ENCODE measurements at places on chromosomes 12 and 14.

DNA sequence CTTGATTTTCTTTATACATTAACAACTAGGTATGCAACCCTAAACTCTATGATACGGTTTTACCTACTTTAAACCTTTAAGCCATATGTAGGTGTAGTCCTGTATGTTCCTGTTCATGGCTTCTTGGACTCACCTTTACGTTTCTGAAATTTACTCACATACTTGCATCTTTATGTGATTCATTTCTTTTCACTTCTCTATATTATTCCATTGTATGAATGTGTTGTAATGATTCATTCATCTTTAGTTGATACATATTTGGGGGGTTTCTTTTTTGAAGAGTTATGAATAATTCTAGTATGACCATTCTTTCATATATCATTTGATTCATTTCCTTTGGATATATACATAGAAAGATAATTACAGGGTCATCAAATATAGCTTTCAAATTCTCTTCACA, 2.4 kb upstream of the TAS2R50 start:
- no peak for DNase-seq

GRCh38 chr14:103026988-103027387, 30.4 kb downstream of the CDC42BPB start:
- no peak for DNase-seq

DNA sequence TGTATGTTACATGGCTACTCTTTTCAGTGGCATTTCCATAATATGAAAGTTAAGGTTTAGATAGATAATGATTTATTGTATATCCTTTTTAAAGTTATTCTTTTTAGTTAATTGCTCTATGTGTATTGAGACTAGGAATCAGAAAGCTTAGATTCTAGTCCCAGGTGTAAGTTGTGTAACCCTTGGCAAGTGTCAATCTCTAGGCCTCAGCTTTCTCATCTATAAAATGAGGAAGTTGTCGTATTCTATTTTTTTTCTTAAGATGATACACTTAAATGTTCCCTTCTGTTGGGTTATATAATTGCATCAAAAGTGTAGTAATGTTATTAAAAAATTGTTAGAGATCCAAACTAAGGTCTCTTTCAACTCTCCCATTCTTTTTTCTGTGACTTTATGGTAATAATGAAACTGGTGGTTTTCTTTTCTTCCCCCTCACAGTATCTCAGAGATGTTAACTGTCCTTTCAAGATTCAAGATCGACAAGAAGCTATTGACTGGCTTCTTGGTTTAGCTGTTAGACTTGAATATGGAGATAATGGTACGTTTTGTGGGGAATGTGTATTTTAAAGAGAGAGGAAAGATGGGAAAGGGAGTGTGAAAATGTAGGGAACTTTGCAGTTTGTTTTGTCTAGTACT, 4.1 kb downstream of the RTRAF start:
- no peak for DNase-seq

DNA sequence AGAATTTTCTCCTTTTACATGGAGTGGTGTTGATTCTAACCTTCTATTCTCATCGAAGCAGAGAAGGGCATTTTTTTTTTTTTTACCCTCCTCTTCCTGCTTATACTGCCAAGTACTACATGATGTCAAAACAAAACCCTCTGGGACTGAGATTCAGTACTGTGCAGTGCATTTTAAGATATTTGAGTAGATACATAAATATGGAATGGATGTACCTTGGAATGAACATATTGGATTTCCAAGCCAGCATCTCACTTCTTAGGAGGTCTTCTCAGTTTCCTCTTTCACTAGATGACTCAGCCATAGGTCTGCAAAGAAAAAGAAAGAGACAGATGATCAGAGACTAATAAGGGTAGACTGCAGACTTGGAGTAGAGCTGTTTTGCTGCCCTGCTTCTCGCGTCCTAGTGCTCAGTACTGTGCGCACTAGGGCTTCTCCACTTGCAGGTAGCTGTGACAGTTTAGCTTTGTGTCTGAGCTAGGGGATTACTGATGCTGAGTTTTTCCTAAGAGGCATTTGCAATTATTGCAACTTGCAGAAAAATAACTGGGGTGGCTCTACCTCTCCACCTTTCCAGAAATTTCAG, 20.4 kb downstream of the TPH2 start:
- no peak for DNase-seq

- DNase-seq, result no peak
Measured at GRCh38 chr14:77026166-77026929, 2.2 kb downstream of the IRF2BPL start.

DNA sequence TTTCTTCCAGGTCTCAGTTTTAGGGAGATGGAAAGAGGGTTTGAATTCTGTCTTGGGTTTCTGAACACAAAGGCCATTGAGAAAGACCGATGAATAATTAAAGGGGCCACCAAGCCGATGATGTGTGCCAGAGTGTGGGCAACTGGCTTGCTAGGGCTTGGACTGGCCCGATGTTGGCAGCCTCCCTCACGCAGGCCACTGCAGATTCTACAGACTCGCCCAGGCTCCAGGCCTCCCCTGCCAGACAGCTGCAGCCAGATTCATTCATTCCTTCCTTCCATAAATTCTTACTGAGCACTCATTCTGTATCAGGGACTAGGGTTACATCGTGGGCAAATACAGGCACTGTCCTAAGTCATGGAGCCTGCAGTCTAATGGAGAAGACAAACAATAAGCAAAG, 34.9 kb downstream of the ACTN1 start:
- DNase-seq, result no peak

GRCh38 chr14:53581504-53581903, 375.1 kb downstream of the BMP4 start:
- DNase-seq, result no peak

GRCh38 chr12:18221726-18222125, 39.6 kb upstream of the PIK3C2G start:
- no peak for DNase-seq

DNA sequence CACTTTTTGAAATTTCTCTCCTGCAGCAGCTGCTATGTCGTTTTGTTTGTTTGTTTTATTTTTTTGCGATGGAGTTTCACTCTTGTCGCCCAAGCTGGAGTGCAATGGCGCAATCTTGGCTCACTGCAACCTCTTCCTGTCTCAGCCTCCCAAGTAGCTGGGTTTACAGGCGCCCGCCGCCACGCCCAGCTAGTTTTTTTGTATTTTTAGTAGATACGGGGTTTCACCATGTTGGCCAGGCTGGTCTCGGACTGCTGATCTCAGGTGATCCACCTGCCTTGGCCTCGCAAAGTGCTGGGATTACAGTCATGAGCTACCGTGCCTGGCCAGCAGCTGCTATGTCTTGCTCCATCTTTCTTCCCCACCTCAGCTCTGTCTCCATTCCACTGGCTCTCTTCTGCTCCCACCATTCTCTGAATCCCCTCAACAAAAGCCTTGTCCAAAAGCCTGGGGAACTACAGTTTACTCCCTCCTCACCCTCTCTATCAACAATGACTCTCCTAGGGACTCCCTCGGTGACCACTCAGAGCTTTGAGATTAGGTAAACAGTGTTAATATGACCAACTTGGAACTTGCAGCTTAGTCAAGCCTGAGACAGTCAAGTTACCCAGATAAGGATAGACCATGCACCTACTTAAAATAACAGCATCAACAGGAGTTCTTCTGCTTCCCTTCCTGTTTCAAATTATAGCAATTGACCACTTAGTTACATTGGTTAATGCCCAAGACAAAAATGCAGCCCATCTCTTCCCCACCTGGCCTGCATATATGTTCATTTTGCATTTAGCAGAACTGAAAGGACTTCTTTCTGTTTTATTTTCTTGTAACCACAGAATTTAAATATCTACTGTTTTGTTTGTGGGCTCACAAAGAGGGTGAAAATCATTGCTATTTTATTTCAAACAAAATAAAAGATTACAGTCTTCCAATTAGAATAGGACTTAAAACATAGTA, 189.0 kb upstream of the AMIGO2 start:
- DNase-seq, result no peak

- no peak for DNase-seq
Measured at GRCh38 chr14:59454139-59454538, 11.0 kb downstream of the GPR135 start.

DNA sequence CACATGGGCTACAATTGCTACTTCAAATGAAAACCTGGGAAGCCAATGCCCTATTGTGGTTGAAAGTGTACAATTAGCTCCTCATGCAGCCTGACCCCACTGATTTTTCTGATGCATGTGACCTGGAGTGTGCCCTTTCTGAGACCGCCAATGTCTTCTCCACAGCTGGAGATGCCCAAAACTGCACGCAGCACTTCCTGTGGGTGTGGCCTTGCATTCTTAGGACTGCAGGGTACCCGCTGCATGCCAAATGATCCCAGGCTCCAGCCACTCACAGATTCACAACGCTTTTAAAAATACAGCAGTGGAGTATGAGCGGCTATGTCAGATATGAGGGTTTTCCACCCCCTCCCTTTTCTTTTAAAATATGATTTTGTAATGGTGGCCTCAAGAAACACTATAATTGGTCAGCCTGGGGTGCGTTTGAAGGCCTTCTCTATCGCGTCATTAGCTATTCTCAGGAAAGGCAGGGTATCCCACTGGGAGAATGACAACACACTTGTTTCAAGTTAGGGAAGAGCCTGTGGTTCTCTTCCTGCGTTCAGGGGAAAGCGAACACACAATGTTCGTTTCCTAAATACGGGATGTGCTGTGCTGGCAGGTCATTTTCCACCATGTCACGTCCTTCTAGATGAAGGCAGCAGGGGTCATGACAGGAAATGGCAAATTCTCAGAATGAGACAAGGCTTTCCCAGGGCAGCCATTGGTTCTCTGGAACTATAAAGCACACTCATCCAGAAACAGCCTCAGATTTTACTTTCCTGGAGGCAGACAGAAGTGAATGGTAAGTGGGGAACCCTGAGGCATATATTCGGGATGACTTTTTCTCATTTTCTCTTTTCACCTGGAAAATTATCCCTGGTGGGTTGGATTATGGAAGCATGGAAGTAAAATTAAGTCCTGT, at the start of gene APOLD1:
Gene APOLD1 (plus strand): TSS at position 749 of the 904 bp plus-strand sequence. CDS start 33 bp downstream, at position 782.
- no peak for DNase-seq

DNA sequence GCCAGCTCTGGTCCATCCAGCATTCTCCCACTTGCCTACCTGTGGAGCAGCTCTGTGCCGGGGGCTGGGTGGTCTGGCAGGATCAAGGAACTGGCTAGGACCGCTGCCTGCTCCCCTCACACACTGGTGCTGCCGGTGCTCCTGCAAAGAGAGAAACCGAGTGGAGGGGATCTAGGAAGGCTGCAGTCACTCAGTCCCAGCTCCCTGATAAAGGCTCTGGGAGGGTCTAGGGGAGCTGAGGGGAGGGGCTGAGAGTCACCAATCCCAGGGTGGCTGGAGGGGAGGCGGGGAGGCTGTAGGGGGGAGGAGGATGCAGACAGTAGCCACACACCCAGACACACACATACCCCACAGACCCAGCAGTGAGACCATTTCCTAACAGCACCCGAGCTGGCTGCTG, at the start of gene TAC3:
Gene TAC3 (minus strand): TSS at position 182 of the 400 bp plus-strand sequence. CDS start 732 bp downstream, outside the sequence.
- no peak for DNase-seq

GRCh38 chr12:112172556-112173324, 47.4 kb downstream of the TRAFD1 start:
- DNase-seq, result no peak

GRCh38 chr12:122834104-122834920, 945 bp upstream of the HIP1R start:
- no peak for DNase-seq

DNA sequence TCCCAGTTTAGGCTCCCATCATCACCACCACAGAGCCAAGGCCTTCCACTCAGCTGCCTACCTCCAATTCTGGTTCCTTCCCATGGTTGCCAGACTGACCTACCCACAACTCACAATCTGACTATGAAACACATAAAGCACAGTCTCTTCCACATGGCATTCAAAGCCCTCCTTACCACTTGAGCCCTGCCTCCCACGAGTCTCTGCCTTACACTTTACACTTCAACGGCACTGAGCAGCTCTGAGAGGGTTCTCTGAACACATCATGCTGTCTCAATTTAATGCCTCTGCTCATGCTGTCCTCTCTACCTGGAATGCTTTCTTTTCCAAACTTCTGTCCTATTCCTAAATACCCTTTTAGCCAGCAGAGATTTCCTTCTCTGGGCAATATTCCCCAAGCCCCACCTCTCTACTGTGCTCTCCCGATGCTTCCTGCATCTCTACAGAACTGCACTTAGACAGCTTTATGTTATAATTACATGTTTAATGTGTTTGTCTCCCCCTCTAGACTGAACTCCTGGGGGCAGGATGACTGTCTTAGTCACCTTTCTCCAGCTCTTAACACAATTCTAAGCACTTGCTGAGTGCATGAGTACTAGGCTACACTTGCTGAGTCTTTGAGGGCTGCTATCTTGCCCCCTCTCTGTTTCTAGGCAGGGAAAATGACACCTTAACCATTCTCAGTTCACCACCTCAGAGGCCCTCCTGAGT, 23.5 kb downstream of the FMNL3 start:
- DNase-seq, result no peak

DNA sequence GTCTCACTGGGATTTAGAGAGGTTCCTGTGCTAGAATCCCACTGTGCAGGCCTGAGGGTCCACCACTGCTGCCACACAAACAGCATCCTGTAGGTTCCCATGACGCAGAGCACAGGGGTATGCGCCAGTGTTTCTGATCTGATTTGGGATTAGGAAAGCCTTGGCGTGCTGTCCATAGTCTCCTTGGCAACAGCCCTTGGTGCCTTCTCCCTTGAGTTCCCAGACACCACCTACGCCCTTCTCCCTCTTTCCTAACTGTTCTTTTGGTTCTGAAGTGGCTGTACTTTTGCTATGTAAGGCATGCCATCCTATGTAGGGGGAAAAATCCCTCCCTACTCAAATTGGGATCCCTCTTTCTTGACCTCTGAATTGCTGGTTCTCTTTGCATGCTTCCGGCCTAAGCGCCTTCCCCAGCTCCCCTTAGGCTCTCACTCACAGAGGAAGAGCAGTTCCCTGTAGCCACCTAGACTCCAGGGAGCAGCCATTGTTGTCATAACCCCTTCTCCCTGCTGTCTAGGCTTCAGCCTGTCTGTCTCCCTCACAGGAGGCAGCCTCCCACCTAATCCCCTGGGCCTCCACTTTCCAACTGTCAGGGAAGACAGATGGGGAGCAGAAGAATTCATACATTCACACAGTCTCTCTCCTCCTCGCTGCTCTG, 14.8 kb upstream of the RIC8B start:
- no peak for DNase-seq

DNA sequence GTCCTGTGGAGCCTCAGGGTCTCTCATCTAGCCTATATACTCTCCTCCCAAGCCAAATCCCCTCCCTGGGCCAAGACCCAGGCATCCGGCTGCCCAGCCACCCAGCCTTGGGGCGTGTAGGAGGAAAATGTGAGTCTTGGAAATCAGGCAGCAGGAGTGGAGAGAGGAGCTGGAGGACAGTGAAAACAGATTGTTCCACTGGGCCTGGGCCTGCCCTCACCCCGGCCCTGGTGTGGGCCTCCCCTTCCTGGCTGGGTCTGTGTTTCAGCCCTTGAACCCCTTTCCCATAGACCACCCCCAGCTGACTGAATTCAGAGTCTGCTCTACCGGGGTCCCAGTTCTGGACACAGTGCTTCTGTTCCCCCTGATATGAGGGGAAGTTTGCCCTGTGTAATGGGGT, 6.7 kb downstream of the ITGA5 start:
- no peak for DNase-seq

- DNase-seq, result no peak
Measured at GRCh38 chr12:11707535-11707934, 58.1 kb downstream of the ETV6 start.

GRCh38 chr12:80044694-80045046, 54.7 kb upstream of the OTOGL start:
- DNase-seq, result no peak

GRCh38 chr14:96149131-96149530, 55.5 kb upstream of the BDKRB2 start:
- no peak for DNase-seq
